Stimulated activated CD8-positive, alpha-beta memory T cell treated with anti-CD3 and anti-CD28 coated beads, Interleukin-2, amount 100 ng/mL, for 1 hour (primary cell): ENCODE measurements at places on chromosomes 12 and 14.

DNA sequence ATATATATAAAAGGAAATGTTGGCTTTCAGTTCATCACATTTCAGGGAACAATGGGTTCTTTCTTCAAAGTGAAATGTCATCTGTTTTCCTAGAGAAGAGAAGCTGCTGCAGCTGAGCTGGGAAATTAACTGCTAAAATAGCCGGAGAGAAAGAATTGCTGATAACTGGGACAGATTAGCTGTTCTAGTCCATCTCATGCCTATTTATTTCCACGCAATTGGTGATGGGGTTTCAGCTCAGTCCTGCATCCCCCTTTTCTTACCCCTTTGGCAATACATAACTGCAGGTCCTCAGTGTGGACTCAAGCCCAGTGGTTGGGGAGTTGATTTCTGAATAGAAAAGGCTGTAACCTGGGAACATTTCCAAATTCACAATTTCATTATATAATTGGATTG lies 436.9 kb upstream of the TMEM132C start:
- DNase-seq, result no peak

- DNase-seq, result no peak
Measured at GRCh38 chr14:72618424-72618823, 275.5 kb downstream of the DPF3 start.

DNA sequence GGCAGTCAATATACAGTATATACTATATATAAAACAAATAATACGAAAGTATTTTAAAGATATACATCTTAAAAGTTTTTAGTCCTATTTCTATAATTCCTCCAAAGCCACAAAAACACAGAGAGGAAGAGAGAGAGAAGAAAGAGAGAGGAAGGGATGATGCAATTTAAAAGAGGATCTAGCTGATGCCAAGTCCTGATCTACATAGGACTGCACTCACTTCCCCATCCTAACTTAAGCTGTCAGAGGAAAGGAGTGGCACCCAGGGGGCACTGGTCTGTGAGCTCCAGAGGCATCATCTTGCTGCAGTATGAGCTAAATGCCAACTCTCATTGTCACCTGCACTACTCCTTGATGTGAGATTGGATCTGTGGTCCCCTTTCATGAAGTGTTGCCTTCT lies 95.8 kb downstream of the C12orf42 start:
- DNase-seq, result no peak

DNA sequence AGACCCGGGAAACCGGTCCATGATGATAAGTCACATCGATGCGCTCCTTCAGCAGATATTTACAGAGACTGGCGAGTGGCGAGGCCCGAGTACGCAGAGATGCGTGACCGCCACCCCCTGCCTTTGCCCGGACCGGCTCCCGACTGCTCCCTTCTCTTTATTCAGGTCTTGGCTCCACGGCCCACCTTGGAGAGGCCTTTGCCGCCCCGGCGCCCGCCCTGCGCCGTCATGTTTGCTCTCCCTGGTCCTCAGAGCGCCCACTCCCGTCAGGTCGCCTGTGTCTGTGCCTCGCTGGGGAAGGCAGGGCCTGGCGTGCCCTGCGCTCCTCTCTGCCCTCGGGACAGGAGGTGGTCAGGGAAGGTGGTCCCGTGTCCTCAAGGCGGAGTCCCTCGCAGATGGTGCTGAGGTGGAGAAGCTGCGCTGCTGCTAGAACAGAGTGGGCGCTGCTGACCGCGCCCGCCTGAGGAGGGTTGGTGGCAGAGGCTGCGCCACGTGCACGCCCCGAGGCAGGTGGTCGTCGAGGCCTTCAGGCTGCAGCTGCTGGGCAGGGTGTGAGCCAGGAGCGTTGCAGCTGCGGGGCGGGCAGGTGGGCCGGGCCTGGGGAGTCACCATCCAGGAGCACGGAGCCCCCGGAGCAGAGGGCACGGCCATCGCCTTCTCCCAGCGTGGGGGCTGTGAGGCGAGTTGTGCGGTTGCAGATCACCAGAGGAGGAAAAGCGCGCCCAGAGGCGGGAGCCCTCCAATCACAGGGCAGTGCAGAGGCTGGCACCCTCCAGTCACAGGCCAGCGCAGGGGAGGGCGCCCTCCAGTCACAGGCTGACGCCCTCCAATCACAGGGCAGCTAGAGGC lies 27.2 kb downstream of the DDX51 start:
- no peak for DNase-seq

DNA sequence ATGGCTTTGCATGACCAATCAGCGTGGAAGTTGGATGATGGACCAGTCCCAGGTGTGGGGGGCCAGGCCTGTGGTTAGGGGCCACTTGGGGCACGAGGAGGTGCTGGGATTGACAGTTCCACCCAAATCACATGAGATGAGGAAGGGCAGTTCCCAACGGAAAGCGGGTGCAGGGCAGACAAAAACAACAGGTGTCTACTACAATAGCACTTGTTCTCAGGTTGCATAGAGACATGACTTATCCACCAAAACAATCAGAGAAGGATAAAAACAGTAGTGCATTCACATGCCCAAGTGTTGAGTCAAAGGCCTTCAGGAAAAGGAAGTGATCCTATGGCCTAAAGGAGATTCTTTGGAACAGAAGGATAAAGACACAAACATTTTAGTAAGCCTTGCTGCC lies 14.6 kb upstream of the EIF2B2 start:
- no peak for DNase-seq

DNA sequence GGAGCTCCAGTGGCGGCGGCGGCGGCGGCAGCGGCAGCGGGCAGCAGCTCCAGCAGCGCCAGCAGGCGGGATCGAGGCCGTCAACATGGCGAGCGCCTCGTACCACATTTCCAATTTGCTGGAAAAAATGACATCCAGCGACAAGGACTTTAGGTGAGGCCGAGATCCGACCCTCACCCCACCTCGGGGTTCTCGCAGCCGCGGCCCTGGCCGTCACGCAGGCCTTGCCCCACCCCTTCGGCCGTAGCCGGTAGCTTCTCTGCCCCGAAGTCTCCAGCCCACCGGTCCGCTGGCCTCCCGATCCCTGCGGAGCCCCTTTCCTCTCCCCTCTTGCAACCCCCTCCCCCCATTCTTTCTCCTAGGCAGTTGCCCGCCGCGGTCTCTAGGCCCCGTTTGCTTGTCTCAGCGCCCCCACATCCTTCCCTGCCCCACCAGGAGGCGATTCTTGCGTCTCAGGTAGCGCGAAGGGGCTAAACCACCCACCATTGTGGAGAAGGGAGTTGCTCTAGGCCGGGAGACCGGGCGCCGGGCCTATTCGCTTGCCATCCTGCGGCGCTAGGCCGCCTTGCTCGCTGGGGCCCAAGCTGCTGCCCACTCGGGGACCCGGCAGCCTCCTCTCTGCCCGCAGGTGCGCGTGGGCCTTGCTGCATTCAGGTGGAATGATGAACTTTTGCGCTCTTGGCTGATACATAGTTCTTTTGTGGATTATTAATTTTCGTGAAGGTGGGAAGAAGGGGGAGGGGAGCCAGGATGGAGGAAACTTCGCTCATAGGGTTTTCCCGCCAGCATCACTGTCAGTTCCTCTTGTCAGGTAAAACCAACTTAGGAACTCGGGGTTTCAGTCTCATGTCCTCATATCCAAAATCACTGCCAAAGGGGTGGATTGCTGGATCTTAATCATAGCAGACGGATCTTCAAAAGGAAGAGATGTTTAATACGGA lies 745 bp downstream of the CAND1 start:
- peak; percentile 25 for DNase-seq

- DNase-seq, result no peak
Measured at GRCh38 chr12:85179680-85180270, 100.2 kb upstream of the ALX1 start.

GRCh38 chr14:58566979-58567378 lies 70.8 kb upstream of the DACT1 start:
- no peak for DNase-seq

DNA sequence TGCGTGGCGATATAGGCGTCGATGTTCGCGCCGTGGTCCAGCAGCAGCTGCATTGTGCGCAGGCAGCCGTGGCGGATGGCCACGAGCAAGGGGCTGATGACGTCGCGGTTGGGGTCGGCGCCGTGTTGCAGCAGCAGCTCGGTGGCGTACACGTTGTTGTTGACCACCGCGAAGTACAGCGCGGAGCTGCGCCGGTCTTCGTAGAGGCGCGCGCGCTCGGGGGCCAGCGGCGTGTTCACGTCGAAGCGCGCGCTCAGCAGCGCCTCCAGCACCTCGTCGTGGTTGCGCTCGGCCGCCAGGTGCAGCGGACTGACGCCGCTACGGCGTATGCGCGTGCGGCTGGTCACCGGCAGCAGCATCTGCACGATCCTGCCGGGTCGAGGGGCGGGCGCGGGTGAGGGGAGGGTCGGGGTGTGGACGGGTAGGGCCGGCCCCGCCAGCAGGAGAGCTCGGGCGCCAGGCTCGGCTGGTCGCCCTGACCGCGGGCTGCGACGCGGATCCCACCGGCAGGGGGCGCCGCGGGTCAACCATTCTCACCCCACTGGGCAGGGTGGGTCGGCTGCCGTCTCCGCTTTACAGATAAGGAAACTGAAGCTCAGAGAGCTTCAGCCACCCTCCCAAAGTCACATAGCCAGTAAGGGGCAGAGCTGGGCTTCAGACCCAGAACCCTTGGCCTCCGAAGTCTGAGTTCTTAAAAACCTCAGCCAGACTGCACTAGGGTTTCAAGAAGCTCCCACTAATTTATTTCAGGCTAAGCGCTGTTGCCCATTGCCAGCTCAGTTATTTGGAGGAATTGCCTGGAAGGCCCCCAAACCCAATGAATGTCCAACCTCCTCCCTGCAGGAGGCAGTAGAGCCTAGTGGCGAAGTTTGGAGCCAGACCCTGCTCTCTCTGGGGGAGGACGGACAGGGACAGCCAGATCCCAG lies 12.4 kb downstream of the FAM181A start:
- peak; percentile 84 for DNase-seq

GRCh38 chr14:93880021-93880820 lies 46.9 kb upstream of the FAM181A start:
- DNase-seq, result no peak

DNA sequence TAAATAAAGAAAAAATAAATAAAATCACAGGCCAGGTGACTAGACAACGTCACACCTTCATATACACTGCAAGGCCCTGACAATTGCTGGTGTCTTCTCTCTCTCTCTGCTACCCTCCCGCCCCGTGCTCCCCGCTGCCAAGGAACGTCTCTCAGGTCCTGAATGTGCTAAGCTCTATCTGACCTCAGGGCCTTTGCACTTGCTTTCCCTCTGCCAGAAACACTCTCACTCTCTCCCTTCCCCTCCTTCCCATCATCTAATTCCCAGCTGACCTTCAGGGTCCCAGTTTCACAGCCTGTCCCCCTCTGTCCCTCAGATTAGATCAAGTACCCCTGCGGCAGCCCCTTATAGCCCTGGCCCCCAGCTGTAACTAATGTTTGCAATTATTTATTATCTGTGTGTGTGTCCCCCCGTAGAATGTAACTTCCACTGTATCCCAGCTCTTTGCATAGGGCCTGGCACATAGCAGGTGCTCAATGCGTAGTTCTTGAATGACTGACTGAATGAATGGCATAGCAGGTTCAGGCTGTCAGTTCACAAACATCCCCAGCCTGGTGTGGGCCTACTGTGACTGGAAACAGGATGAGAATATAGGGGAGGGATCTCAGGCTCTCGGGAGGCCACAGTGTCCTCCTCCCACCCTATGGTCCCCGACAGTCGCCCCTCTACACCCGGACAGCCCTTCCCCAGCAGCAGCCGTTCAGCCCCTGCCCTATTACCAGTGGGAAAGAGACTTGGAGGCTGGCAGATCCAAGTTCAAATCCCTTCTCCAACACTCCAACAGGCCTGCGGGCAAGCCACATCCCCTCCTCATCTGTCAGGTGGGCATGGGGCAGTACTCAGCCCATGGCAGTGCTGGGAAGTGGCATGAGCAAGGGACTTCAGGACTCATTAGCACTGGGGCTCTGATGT lies 6.6 kb downstream of the BEGAIN start:
- no peak for DNase-seq

- DNase-seq, result no peak
Measured at GRCh38 chr14:101873076-101873825, 91.1 kb upstream of the DYNC1H1 start.

DNA sequence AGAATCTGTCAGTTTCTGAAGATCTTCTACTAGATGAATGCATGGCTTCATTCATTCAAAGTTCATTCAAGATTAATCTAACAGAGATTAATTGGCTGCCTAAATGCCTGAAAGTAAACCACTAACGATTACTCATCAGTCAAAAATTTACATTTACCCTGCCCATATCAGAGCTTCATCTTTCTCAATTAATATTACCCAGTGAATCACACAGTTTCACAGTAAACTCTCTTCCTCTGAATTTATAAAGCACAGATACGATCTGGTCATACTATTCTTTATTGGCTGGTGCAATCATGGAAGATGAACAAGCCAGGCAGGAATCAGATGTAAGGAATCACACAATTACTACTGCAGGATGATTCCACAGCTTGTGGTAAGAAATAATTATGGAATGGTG lies 377.7 kb downstream of the SLC16A7 start:
- no peak for DNase-seq

DNA sequence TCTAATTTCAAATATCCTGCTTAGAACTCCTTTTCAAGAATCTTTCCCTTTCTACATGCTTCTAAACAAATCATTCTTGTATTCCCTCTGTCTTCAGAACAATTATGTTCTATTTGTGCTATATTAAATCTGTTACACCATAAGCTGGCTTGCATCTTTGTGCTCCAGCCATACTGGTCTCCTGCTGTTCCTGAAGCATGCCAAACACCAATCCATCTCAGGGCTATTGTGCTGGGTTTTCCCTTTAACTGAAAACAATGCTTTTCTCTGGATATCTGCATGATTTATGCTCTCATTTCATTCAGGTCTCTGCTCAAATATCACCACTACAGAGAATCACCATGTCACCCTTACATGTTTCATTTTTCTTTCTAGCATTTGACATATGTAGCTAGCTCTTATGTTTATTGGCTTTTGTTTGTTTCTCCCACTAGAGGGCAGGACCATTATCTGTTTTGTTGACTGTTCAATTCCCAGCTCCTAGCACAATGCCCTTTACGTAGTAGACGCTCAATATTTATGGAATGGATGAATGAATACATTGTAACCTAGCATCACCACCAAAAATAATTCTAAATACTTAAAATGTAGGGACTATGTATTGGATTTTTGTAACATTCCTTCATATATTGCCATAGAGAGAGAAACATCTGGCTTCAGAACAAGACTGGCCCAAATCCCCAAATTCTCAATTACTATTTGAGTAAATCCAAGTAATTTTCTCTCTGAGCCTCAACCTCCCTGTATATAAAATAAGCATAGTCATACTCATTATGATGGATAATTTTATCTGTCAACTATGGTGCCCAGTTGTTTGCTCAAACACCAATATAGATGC lies 302.0 kb upstream of the SYT1 start:
- DNase-seq, result no peak

DNA sequence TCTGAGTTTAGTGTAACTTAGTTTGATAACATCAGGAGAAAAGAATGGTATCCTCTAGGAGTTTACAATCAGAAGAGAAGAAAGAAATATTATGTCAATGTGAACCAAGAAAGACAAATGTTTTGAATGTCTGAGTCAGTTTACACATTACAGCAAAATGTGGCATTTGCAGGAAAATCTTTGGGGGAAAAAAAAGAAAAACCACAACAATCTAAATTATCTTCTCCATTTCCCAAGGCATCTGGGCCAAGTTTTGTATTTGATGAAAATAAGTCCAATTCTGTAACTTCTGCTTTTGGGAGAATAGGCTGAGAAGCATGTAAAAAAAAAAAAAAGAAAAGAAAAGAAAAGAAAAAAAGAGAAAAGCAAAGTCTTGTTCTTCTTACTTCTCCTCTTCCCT lies 58.8 kb upstream of the FLRT2 start:
- DNase-seq, result no peak

GRCh38 chr12:40561395-40561966 lies 130.8 kb upstream of the CNTN1 start:
- no peak for DNase-seq

- no peak for DNase-seq
Measured at GRCh38 chr12:123491481-123491880, 33.5 kb downstream of the SNRNP35 start.

GRCh38 chr12:75917083-75917482 lies 114.5 kb downstream of the PHLDA1 start:
- DNase-seq, result no peak
